WERI-Rb-1 (cell line): ENCODE measurements at places on chromosomes 16 and 17.

- no peak for DNase-seq
Measured at GRCh38 chr16:2762711-2763110, 10.3 kb downstream of the SRRM2 start.

DNA sequence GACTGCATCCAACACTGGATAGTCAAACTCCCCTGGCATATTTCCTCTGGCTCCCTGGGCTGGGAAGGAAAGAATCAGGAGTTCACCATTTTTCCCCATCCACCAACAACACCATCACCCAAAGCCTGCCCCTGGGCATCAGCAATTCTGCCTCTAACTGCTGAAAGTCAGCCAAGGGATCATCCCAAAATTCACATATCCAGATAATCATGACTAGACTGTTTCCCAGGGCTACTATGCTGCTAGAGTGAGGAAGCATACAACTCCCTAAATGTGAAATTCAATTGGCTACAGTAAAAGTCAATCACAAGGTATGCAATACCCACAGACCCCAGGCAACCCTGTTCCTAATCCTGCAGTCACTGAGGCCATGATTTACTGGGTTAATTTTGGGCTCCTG lies 230.6 kb downstream of the C16orf95 start:
- no peak for DNase-seq

GRCh38 chr17:31295489-31295871 lies 1.6 kb downstream of the OMG start:
- no peak for DNase-seq

DNA sequence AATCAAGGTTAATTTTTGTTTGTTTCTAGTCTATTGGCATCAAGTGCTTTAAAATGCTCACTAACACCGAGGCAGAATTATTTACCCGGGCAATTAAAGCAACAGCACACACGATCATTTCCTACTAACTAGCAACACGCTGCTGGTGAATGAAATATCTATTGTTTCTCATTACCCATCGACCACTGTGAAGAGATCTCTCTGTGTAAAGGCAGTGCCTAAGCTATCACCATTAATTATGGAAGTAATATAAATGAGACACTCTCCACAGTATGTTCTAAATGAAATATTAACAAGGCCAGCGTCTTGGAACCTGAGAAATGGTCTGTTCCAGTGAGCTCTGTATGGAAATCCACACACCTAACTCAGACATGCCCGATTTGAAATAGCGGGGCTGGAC lies 397.6 kb downstream of the MAF start:
- DNase-seq: no peak

DNA sequence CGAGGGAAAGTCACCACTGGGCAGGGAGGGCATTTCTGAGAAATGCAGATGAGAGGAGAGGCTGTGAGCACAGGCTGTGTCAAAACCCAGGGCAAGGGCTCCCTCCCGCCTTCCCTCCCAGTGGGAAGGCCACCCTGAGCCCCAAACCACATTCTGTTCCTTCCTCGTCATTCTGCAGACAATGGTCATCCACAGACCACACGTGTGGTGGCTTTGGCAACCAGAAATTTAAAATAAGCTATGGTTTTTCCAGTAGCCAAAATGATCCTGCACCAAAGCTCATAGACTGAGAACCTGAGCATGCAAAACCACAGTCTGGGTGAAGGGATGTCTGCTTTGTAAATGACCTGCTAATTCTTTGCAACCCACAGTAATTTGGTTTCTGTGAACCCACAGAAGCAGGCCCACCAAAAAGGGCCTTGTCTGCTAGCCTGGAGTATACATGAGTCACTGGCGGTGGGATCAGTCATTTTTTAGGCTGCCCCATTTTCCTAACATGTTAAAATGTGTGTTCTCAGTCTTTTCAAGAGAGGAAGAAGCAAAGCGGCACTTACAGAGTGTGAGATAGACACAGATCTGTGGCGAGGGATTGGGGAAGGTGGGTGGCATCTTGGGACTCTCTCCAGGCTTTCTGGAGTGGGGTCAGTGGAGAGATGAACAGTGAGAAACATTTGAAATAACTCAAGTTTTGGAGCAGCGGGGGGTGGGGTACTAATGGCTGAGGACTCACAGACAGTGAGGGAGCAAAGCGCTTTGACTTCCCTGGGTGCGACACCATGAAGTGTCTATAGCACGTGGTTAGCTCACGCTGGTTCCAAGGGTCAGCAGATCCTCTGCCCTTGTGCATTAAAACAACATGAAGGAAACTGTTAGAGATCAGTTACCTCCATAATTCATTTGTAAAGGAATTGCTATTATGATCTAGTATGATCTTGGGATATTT lies 20.5 kb downstream of the GRB7 start:
- no peak for DNase-seq

DNA sequence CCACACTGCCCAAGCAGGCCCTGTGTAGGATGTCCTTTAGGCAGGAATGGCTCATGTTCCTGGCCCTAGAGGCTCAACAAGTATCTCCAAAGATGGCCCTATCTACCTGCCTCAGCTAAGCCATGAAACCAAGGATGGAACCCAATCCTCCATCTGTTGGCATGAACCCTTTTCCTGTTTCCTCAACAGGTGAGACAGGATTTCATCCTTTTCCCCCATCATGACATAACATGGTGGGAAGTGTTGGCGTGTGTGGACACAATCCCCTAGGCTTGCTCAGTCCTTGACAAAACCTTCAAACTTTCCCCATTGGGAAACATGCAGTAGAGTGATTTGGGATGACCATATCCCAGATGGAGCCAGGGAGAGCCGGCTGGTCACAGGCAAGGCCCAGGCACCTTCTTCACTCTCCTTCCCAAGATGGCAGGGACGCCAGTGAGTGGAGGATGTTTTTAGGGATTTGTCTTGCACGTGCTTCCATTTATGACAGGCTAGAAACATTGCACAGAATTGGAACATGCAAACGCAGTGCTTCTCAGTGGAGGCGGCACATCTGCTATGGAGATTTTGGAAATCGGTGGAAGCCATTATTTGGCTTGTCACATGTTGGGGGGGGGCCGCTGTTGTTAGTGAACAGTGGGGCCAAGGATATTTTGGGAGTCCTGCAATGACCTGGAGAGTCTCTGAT lies 77.0 kb downstream of the MYH11 start:
- DNase-seq: no peak

GRCh38 chr17:68368387-68368786 lies 77.1 kb downstream of the ARSG start:
- DNase-seq: peak; percentile 39

- DNase-seq: no peak
Measured at GRCh38 chr16:56311208-56312027, 113.9 kb downstream of the AMFR start.

DNA sequence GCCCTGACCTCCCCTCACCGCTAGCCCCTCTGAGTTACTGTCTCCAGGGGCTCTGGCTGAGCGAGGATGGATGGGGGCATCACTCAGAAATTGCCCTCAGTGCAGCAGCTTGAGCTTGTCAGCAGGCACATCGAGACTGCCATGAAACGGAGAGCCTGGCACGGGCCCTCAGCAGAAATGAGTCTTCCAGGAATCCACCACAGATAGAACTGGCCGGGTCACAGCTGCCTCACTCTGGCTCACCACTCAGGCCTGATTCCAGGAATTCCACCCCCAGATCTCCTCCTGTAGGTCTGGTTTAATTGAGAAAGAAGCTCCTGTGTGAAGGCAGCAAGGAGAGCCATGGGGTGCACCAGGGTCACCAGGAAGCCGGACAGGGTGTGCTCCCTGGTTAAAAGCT lies 85.5 kb downstream of the GSG1L start:
- DNase-seq: no peak

GRCh38 chr17:73203135-73203787 lies 10.4 kb downstream of the COG1 start:
- no peak for DNase-seq

DNA sequence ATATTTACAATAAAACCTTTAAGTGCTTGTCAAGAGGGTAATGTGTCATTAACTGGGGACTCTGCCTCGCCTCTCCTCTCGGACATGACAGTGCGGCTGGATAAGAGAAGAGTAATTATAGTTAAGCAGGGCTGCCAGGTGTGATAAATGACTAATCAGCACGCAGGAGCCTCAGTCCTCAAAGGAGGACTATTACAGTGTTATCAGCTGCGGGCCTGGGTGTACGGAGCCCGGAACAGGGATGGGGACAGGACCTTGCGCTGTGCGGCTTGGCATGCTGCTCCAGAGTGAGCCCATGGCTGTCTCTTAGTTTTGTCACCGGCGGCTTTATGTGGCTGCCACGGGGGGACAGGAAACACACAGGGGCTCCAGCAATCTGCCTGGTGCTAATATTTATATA lies 607.2 kb downstream of the MAF start:
- no peak for DNase-seq

DNA sequence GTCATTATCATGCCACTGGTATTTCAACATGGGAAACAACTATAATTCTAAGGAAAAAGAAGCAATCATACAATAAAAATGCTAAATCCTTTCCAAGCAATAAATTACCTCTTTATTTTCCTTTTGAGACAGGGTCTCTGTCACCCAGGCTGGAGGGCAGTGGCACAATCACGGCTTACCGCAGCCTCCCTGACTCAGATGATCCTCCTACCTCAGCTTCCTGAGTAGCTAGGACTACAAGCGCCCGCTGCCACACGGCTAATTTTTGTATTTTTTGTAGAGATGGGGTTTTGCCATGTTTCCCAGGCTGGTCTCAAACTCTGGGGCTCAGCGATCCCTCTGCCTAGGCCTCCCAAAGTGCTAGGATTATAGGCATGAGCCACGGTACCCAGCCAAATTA lies 24.1 kb downstream of the CNOT1 start:
- DNase-seq: no peak

GRCh38 chr16:13634959-13635358 lies 285.0 kb upstream of the ERCC4 start:
- DNase-seq: no peak

DNA sequence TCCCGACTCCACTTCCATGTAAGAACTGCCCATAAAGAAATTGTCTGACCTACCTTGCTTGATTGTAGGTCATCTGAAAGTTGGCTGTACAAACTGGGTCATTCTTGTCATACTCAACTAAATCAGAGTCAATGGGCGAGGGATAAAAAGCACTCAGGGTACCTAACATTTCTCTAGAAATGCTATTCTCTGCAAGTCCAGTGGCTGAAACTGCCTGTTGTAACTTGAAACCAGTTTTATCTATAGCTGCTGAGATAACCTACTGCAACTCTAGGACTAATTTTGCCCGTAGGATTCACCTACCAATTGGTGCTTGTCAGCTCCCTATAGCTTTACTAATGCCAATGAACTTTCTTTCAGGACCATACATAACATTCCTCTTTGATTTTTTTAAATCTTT lies 100.1 kb upstream of the GRIN2A start:
- no peak for DNase-seq

GRCh38 chr16:25228372-25228771 lies 11.6 kb downstream of the AQP8 start:
- no peak for DNase-seq

DNA sequence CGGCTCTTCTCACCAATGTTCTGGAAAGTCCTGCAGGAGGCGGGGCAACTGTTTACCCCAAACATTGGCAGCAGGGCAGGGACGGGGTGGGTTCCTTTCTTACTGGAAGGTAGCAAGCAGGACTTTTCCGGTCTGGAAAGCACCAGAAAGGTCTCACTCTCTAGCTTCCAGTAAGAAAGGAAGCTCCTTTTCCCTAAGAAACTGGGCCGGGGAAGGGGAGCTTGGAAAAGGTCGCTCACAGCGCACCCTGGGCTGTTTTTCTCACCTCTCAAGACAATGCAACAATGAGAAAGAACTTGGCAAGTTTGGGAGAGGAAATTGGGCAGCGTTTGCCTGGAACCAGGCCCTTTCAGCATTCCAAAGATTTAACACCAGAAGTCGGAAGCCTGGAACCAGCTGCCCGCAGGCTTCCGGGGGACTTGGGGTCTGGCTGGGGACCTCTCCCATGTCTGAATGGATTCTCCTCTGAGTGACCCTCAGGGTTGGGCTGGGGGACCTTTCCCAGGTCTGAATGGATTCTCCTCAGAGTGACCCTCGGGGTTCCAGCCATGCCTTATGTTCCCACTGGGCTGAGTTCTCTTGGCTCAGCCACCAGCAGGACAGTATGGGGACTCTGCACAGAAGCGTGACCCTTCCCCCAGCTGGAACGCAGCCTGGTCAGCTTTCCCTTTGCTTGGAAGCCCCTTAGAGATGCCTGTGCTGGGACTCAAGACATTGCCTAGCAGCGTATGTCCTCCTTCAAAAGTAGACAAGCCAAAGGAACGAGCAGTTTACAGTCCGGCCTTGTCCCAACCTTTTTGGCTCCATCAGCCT lies 166.5 kb upstream of the PLCG2 start:
- DNase-seq: no peak

DNA sequence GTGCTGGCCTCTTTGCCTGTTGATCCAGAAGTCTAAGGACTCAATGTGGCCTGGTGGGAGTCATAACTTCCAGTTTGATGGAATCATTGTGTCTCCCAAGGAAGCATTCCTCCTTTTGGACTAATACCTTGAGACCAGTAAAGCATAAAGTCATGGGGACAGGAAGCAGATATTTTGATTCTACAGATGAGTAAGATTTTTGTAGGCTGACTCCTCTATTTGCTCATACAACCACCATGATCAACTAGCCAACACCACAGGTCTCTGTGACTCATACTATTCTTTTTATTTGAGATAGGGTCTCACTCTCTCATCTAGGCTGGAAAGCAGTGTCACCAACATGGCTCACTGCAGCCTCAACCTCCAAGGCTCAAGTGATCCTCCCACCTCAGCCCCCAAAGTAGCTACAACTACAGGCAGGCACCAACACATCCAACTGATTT lies 6.2 kb downstream of the MT2A start:
- no peak for DNase-seq

- no peak for DNase-seq
Measured at GRCh38 chr16:363110-363765, 7.1 kb downstream of the MRPL28 start.

DNA sequence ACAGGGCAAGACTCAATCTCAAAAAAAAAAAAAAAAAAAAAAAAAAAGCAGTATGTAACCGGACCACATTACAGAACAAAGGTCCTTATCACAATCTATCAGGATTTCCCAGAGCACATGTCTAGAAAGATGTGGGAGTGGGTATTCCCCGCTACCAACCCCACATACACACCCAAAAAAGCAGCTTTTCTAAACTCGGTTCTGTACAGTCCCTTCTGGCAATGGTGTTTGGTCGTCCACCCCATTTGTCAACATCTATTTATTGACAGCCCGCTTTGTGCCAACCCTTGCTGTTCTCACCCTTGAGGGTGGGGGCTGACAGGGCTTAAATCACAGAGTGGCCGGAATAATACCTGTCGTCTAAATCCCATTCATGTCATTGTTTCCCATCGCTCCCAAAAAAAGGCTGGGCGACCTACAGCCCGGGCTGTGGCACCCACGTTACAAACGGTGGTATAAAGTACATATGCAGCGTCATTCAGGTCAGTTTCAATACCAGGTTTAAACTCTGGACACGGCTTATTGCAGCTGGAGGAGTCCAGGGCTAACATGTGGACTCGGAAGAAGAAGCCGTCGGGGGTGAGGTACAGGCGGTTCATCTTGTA lies 3.6 kb downstream of the C17orf58 start:
- no peak for DNase-seq
